Daoy (cell line): ENCODE measurements at places on chromosomes 1 and 21. TPM values are rescaled to one million over a fixed set of nuclear protein-coding genes. Genes with fewer than 3 reads are reported as not detected.
A peak's percentile ranks its signal among the peaks of the same experiment; 100 is the strongest.

DNA sequence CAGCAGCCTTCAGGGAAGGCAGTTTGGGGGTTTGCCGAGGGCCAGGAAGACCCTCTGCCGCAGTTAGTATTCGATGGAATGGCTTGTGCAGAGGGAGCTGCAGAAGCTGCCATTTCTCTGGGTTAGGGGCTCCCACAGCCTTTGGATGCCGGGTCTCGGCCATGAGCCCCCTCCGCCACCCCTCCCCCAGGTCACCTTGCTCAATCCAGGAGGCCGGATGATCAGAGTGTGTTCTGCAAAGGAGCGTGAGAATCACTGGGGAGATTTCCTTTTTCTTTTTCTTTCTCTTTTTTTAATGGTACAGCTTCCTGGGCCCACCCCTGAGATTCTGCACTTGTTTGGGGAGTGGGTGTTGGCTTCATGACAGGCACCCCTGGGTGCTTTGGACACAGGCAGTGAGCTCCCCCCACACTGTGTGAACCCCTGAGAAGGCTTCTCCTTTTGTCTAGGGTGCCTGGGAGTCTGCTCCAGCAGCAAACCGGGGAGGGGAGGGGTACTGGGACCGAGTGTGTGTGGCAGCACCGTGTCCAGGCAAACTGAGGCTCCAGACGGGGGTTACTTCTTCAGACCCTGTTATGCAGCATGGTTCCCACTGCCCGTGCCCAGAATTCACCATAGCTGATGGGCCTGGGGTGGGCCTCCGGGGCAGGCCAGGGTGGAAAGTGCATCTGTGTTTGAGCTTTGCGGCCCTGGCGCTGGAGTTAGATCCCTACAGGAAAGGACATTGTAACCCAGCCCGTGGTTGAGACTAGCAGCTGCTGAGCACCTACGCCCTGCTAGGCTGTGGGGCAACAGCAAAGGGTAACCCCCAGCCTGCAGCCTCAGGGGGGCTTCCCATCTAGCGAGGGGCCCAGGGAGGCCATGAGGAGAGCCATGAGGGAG is 18.5 kb downstream of the TNFRSF1B start:
- no peak for DNase-seq

DNA sequence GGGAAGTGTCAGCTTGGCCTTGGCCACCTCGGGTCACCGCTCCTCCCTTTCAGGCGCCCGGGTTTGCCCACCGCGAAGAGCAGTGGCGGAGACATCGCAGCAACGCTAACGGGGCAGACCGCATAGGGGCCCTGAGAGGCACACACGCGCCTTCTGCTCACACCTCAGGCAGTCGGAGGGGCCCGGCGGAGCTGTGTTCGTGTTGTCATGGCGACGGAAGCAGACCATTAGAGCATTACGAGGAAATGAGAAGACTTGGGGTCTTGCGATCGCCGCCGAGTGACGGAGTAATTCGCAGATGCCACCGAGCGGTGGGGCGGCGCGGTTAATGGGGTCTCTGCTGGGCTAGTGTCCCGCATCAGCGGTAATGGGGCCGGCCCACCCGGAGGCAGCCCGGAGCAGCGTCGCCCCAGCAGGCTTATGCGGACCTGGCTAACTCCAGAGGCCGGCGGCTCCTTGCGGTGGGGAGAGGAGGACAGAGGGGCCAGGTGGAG is 144.1 kb downstream of the TNR start:
- DNase-seq: no peak

AIM2 gene
- 3.9 and 5.3 TPM in 2 replicates for total RNA-seq

GRCh38 chr1:211469938-211470529 is 21.9 kb downstream of the RD3 start:
- DNase-seq: peak; percentile 79

APCS gene
- not detected in 2 replicates for total RNA-seq

PANK4 gene
- total RNA-seq: 18.6 and 44.7 TPM in 2 replicates
